ENCODE measurements at places on chromosomes 5 and 9. TPM values are rescaled to one million over a fixed set of nuclear protein-coding genes. Genes with fewer than 3 reads are reported as not detected.

GRCh38 chr9:129811967-129812363 lies 9.0 kb downstream of the TOR1B start:
- no peak for DNase-seq

- peak; percentile 77 for DNase-seq
Observed at GRCh38 chr5:168987543-168988300, 313.2 kb downstream of the SLIT3 start.

- DNase-seq: no peak
Observed at GRCh38 chr9:16028548-16028947, 475.7 kb downstream of the CCDC171 start.

DNA sequence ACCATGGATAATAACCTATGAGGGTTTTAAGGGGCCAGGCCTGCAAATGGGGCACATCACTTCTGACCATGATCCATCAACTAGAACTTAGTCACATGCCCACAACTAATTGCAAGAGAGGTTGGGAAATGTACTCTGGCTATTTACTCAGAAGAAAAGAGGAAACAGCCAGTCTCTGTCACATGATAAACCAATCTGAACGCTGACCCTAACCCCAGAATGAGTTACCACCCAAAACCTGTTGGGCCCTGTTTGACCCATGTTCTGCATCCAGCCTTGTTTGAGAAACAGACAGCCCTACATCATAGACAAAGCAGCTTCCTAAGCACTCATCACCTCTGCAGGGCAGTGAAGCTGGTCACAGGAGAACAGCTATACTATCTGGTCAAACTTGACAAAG lies 5.8 kb downstream of the MACROH2A1 start:
- no peak for DNase-seq

GRCh38 chr5:1312206-1312605 lies 17.3 kb upstream of the TERT start:
- DNase-seq: no peak

- no peak for DNase-seq
Observed at GRCh38 chr5:1255081-1255561, 29.9 kb downstream of the SLC6A18 start.

- no peak for DNase-seq
Observed at GRCh38 chr9:113687680-113688371, 188.3 kb upstream of the ZNF618 start.

- no peak for DNase-seq
Observed at GRCh38 chr5:994821-995220, 13.8 kb upstream of the NKD2 start.

DNA sequence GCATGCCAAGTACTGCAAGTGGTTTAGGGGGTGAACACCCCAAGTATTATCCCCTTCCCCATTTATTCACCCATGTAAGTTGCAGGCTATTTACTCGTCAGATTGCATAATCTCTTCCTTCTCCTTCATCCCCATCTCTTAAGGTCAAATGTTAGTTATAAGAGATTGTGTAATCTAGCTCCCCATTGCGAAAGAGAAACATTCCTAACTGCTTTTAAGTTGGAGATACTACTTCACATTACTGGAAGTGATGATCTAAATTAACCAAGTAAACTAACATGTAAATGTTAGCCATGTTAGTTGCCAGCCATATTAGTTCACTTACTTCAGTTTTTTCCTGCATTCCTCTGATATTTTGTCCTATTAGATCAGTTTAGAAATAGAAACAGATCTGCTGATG lies 262.3 kb downstream of the TAF11L14 start:
- DNase-seq: peak; percentile 3

DNA sequence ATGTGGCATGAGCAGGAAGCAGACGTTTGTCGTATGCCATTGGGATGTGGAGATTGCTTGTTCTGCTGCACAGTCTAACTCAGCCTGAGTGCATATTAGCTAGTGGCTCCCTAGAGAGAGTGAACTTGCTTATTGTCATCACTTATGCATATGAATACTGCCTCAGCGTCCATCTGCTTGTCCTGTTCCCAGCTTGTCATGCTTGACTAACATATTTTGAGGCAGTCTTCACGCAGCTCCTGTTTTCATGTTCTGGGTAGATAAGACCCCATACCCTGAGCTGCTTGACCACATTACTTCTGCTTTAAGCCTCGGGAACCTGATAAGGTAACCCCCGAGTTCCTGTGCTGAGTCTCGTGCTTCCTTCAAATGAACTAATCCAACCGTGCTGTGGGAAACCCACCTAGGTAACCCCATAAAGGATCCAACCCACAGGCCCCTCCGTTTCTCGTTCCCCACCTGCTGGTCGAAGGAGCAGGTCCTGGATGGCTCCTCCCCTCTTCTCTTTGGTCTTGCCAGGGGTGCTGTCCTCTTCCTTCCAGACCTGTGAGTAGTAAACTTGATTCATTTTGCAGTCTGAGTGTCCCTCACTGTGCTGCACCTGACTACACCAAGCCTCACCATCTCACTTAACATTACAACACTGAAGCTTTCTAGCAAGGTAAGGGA lies 25.0 kb downstream of the ANKRD33B start:
- DNase-seq: no peak

DNA sequence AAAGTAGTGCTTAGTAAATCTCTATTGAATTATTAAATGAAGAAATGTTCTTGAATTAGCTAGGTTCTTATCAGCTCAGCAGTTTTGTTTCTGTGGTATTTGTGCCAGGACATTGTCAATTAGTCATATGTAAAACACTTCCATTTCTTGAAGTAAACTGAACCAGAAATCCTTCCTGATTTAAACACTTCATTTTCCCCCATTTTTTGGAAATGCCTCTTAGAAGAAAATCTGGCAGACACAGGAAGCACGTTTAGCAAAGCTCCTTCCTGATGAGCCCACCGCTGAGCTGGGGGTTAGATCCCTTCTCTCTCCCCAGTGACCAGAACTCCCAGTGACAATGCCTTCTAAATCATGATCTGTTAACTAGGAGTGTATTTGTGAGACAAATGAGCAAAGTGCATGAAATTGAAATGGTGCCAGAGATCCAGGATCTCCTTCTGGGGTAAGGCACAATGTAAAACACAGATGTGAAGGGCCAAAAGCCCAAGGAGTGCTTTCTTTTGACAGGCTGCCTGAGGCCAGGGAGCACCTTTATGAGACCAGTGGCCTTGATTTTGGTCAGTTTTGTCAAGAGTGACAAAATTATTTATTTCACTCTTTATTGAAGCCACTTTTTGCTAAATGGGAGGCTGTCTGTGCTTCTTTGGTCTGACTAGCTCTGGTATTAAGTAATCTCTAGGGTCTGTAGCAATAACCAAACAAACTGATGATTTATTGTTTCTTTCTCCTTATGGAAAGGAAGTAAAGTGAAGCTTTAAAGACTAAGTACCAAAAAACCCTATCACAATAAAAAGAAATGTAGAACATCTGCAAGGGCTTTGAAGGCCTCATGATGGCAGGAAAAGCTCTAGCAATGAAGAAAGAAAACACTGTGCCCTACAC lies 25.5 kb upstream of the RUSC2 start:
- no peak for DNase-seq

DNA sequence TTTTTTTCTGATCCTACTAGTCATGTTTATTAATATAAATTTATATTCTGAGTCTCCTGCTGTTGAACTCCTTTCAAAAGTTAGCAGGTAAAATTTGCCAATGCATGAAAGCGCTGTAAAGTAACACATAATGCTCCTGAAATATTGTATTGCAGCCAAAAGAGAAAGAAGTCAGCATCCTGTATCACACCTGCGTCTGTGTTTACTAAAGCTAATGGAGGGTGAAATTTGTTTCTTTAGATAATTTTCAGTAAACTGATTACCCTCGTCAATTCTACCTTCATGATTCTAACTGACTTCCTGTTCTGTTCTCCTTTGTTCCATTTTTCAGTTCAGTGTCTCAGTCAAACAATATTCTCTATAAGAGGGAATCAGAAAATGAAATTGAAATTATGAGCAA lies 415.4 kb downstream of the CDH9 start:
- DNase-seq: no peak

DNA sequence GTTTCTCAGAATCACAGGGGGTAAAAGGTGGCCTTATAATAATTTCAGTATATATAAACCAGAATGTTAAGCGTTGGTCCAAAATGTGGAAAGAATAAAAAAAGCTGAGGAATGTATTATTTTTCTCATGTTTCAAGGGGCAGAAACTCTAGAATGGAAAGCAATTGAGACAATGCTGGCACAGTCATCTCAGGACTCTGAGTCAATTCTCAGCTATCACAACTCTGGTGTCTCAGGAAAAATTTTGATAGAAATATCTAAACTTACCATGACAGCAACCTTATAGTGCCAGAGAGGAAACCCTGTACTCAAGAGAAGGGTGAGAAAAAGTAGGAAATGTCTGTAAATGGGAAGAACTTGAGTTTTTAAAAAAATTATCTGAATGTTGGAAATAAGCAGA lies 1189.4 kb upstream of the NUDT12 start:
- no peak for DNase-seq

- DNase-seq: peak; percentile 79
Observed at GRCh38 chr9:130042885-130043653, at the start of gene FNBP1. TSS of gene FNBP1 (minus strand) at chr9:130043189. CDS start at chr9:130042975, 214 bp downstream.

DNA sequence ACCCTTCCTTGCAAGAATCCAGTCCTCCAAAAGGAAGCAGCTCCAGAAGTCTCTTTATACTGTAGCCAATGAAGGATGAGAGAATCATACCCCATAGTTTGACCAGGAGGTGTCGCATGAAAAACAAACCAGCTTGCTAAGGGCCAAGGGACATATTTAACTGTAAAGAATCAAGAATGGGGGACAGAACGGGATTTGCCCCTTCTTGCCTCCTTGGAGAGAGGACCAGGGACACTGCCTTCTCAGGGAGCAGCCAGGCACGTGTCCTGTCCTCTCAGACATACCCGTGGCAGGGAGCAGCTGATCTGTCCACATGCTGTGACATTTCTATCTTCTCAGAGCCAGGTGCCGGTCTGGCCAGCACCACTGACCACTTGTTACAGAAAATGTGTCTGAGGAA lies 11.7 kb downstream of the PRUNE2 start:
- no peak for DNase-seq

GRCh38 chr5:56142614-56143372 lies 90.3 kb downstream of the ANKRD55 start:
- DNase-seq: no peak

DNA sequence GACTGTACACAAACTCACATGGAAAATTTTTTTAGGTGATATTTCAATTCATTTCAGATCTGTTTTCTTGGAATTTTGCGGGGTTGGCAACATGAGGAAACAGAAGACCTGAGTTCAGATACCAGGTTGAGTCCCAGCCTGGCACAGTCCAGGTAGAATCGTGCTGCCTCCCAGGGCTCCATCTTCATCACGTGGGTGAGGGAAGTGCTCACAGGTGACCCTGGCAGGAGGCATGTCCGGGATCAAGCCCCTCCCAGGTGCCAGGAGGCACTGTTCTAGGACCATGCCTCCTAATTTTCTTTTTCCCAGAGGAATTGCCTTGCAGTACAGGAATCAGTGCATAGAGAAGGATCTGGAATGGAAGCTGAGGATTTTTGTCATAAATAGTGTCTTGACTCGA lies 318.3 kb upstream of the IRX4 start:
- DNase-seq: no peak

DNA sequence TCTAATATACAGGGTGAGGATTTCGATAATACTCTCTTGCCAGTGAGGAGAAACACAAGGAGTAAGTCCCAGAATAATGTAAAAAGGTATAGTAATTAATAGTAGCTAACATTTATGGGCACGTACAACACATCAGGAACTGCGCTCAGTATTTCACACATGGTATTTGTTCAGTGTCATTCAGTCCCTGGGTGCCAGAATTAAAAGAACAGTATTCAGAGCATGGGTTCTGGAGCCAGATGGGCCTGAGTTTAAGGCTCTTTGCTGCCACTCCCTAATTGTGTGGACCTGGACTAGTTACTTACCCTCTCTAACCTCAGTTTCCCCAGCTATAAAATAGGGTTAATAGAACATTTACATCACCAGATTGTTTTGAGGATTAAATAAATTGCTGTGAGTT lies 16.3 kb downstream of the OSTF1 start:
- no peak for DNase-seq

DNA sequence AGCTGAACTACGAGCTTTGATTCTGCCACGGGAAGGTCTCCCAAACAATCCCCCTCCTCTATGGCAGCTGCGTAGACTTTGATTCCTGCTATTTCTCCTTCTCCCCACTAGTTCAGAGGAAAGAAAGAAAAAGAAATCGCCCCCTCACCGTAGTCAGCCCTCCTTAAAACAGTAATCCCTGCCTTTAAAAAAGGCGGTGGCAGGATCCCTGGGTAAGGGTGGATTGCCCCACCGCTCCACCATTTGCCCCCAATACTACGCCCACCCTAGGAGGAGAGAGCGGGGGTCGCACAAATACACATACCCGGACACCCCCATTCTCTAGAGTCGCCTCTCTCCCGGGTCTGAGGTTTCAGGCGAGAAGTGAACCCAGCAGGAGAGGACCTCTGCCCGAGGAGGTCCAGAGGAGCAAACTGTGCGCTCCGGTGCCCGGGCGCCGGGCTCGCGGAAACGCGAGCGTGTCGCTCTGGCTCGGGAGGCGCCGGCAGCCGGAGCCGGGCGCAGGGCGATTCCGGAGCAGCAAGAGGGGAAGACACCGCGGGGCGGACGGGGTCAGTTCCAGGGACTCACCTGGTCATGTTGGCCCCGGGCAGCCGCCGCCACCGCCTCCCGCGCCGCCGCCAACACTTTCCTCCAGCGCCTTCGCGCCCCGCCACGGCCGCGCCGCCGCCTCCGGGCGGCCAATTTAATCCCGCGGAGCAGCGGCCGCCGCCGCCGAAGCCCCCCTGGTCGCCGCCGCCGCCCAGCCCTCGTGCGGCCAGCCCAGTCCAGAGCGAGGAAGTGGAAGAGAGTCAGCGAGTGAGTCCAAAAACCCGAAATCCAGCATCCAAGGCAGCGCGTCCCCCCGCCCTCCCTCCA lies 1057.7 kb upstream of the DMAC1 start:
- peak; percentile 78 for DNase-seq

GRCh38 chr9:100306283-100306682 lies 46.5 kb downstream of the TEX10 start:
- no peak for DNase-seq

- no peak for DNase-seq
Observed at GRCh38 chr5:175603987-175604739, 53.7 kb upstream of the HRH2 start.

TMC1 gene
- 0.39 TPM for polyA plus RNA-seq

TOR1B gene
- polyA plus RNA-seq: 19.0 TPM

NUTM2F gene
- 0.10 TPM for polyA plus RNA-seq

KDM4C gene
- 14.7 TPM for polyA plus RNA-seq

ADRB2 gene
- polyA plus RNA-seq: 1.7 TPM

GPSM1 gene
- polyA plus RNA-seq: 41.9 TPM

CNTNAP3B gene
- polyA plus RNA-seq: 15.0 TPM

SPINK9 gene
- polyA plus RNA-seq: 0.38 TPM

SNCB gene
- 0.35 TPM for polyA plus RNA-seq

GDA gene
- 0.31 TPM for polyA plus RNA-seq

ZNF366 gene
- 3.9 TPM for polyA plus RNA-seq

ANKRD34B gene
- not detected for polyA plus RNA-seq

TOR1A gene
- 35.0 TPM for polyA plus RNA-seq

SPINK13 gene
- 0.76 TPM for polyA plus RNA-seq

UNC5A gene
- 1.2 TPM for polyA plus RNA-seq

GHR gene
- polyA plus RNA-seq: 27.8 TPM

OTP gene
- polyA plus RNA-seq: not detected

TSSK1B gene
- not detected for polyA plus RNA-seq

PDE8B gene
- 6.7 TPM for polyA plus RNA-seq

INSYN2B gene
- polyA plus RNA-seq: 4.1 TPM
